Central memory CD8-positive, alpha-beta T cell (primary cell): ENCODE measurements at places on chromosomes 11 and 22.
A peak's percentile ranks its signal among the peaks of the same experiment; 100 is the strongest.

GRCh38 chr11:91790346-91791170 lies 434.1 kb upstream of the FAT3 start:
- no peak for DNase-seq

DNA sequence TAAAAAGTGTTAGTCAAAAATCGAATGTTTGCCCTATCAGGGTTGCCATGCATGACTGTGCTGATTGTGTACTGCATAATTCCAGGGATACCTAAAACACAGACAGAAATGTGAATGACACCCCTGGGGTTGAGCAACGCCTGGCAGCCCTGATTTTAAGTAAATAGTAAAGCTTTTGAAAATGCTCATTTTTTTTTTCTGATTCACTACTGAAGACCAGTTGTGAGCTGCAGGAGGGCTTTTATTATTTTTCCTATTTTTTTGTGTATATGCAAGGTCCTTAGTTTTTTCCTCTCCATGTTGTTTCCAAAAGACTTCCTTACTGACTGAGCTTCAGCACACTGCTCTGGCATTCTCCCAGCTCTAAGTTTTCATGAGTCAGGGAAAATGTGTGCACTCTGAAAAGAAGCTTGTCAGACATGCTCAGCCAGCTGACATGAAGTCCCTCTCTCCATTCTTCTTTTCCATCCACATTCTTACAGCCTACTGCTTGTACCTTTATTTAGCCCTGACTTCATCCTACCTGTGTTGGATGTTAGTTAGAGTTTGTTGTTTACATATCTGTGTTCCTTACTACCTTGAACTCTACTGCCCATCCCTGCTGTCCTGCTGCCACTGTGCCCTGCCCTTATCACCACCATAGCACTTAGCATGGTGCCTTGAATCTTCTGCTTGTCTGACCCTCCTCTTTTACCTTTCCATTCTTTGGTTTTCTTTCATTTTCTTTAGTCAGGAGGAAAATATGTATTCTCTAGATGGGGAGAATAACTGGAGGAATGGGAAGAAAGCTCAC lies 79.5 kb downstream of the HORMAD2 start:
- no peak for DNase-seq

GRCh38 chr11:46456269-46457001 lies 64.9 kb upstream of the CHRM4 start:
- DNase-seq, result no peak

GRCh38 chr22:35615156-35615555 lies 2.0 kb downstream of the MB start:
- DNase-seq, result no peak

- DNase-seq, result no peak
Measured at GRCh38 chr11:17550450-17551346, 3.6 kb downstream of the OTOG start.

GRCh38 chr11:6705905-6706535 lies 22.9 kb upstream of the MRPL17 start:
- peak; percentile 19 for DNase-seq

- no peak for DNase-seq
Measured at GRCh38 chr22:44665115-44665514, 36.9 kb upstream of the PRR5 start.

DNA sequence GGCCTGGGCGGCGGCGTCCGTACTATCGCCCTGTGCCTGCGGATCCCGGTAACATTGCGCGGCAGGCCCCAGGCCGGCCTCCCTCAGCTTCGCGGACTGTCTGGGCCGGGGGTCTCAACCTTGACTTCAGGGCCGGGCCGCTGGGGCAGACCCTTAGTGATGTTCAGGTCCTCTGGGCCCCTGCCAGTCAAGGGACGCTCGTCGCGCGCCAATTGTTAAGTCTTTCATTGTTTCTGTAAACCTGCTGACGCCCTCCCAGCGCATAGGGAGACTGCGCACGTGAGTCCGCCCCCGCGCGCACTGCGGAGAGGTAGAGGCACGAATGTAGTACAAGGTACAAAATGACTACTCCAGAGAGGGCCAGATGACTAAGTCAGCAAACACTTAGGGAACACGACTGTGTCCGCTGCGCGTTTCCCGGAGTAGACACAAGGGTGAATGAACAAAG lies 451 bp upstream of the HDHD5 start:
- no peak for DNase-seq

DNA sequence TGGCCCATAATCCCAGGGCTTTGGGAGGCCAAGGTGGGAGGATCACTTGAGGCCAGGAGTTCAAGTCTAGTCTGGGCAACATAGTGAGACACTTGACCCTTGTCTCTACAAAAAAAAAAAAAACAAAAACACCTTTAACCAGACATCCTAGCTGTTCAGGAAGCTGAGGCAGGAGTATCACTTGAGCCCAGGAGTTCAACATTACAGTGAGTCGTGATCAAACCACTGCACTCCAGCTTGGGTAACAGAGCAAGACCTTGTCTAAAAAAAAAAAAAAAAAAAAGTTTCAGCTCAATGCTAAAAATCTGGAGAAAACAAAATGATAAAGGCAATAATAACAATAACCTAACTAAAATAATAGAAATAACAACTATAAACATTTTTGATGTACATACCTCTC lies 22.6 kb upstream of the APLP2 start:
- DNase-seq, result no peak

DNA sequence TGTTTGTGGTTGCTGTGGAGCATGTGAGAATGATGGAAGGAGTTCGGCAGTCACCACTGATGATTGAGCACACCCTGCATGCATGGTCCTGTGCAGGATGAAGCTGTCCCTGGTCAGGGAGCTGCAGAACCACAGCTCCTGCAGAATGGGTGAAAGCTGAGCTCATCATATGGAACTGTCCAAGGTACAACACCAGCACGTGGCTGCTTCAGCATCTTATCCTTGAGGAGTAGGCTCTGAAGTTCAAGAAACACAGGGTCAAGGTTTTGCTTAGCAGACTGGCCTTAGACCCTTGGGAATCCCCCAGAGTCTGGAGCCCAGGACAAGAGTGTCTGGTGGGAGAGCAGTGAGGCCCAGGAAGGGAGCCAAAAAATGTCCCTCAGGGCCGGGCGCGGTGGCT lies 182.4 kb upstream of the LARGE1 start:
- DNase-seq, result no peak

DNA sequence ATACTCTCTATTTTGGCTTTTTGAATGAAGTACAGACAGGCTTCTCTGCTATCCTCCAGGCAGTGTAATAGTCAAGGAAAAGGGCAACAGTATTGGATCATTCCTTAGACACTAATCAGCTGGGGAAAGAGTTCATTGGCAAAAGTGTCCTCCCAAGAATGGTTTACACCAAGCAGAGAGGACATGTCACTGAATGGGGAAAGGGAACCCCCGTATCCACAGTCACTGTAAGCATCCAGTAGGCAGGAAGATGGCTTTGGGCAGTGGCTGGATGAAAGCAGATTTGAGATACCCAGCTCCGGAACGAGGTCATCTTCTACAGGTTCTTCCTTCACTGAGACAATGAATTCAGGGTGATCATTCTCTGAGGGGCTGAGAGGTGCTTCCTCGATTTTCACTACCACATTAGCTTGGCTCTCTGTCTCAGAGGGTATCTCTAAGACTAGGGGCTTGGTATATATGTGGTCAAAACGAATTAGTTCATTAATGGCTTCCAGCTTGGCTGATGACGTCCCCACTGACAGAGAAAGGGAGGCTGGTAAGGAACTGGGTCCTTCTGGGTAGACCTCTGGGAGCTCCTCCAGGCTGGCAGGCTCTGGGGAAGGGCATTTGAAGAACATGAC lies 5.2 kb downstream of the XBP1 start:
- no peak for DNase-seq
